ENCODE measurements at places on chromosomes 5 and 9.

- DNase-seq, result no peak
Measured at GRCh38 chr5:139895647-139896046, 100.0 kb downstream of the PSD2 start.

DNA sequence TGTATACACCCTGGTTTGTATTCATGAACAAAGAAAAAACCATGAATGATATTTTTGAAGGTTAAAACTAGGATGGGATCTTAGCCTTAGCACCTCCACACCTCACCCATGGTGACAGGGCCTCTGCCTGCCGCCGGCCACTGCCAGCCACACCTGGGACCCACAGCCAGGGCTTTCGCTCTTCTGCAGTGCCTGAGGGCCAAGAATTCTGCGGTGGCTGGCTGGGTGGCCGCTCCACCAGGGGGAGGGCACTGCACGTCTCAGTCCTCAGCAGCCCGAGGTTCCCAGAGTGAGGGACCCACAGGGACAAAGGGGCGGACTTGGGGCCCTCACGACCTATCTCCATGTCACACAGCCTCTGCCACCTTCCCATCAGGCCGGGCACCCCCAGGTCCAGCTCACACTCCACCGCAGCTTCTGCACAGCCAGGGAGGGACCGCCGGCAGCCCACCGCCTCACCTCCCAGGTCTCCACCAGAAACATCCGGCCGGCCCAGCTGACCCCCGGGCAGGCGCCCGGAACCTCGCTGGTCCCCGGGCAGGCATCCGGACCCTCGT is 6.9 kb downstream of the EXD3 start:
- no peak for DNase-seq

- DNase-seq, result no peak
Measured at GRCh38 chr9:124558777-124559470, 51.7 kb upstream of the NR5A1 start.

- no peak for DNase-seq
Measured at GRCh38 chr9:89952401-89952800, 347.6 kb downstream of the GADD45G start.

DNA sequence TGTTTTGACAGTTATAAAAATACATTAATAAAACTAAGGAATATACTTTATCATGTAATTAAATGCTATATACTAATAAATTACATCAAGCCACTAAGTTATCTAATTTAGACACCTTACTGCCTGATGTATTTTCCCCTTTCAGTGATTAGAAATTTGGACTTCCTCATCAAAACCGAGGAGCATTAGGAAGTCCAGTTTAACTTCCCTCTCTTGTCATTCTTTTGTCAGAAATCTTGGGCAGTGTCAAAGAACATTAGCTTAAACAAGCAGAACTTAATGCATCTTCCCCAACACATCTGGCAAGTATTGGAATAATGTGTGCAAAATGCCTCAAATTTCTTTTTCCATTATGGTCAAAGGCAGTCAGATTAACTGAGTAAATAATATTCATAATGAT is 81.6 kb downstream of the PLPP1 start:
- no peak for DNase-seq

- DNase-seq, result no peak
Measured at GRCh38 chr5:143836161-143836725, 24.3 kb downstream of the HMHB1 start.
